Natural killer cell treated with Interleukin-12 subunit alpha and Interleukin-12 subunit beta and Interleukin-15 and Interleukin-18, amount 100 ng/mL, for 72 hours (primary cell): ENCODE measurements at places on chromosomes 16 and 17.

DNA sequence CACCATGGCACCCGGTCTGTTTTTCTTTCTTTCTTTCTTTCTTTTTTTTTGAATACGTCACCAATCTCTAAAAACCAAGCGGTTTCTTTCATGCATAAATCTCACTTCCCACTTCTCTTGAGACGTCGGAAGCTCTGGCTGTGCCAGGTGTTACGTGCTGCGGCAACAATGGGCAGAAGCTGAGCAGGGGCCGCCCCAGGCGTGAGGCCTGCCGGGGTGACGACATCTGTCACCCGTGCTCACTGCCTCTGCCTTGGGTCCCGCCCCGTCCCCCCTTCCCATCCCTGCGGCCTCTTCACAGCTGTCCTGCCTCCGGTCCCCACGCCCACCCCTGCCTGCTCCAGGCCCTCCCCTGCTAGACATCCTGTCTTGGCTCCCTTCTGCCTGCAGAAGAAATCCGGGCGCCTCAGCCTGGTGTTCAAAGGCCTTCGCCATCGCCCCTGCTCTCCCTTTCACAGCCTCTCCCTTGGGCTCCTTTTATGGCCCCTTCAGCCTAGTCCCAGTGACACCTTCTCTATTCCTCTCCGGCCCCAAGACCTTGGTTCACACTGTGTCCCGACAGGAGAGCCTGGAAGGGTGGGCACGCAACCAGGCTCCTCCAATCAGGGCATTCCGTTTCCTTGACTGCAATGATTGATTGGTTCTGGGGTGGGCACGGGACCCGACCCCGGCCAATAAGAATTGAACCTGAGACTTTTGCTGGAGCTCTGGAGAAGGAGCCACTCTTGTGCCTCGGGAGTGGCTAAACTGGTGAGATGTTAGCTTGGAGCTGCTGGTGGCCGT lies 4.8 kb downstream of the P2RX1 start:
- peak; percentile 77 for DNase-seq

DNA sequence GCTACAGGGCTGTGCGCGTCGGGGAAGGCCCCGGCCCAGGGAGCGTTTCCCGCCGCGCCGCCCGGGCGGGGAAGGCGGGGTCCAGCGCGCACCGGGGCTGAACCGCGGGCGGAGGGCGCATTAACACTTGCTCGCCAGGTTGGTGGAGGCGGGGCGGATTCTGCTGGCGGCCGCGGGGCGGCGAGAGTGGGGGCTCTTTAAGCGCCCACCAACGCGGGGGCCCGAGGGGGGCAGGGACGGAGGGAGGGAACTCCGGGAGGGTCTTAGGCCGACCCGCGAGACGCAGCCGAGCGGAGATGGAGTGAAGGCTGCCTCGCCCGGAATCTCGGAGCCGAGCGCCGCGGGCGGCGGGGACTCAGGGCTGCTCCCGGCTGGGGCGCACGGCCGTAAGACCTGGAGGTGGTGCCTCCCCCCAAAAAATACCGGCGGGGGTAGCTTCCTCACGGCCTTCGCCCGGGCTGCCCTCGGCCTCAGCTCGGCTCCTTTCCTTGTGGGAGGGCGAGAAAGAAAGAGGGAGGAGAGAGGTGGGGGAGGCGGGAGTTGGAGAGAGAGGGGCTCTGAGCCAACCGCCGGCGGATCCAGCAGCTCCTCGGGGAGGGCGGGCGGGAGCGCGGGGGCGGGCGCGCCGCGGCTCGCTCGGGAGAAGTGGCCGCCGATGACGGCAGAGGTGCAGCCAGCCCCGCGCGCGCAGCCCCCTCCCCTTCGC lies 415 bp upstream of the FOXF1 start:
- DNase-seq = no peak

DNA sequence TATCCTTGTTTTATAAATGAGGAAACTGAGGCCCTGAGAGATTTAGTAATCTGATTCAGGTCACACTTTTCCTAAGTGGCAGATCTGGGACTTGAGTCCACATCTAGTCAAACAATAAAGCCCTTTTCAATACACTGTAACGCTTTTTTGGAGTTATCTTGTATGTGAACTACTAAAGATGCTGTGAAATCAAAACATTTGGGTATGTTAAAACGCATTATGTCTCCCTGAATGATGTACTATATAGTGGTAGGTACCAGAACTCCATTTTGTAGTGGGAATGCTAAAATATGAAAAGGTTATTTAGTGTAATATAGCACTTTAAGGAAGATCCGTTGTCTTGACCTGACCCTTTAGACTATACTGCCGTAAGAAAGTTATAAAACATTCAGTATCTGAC lies 57.2 kb downstream of the NACA2 start:
- no peak for DNase-seq

- DNase-seq = no peak
These were observed 42.7 kb downstream of the XPO6 start for GRCh38 chr16:28168991-28169554.

- no peak for DNase-seq
These were observed 436.0 kb downstream of the MAF start for GRCh38 chr16:79164388-79164995.
